Activated naive CD4-positive, alpha-beta T cell treated with anti-CD3 and anti-CD28 coated beads, Interleukin-2, amount 50 U/mL, for 16 hours (primary cell): ENCODE measurements at places on chromosomes 4 and X.
A peak's percentile ranks its signal among the peaks of the same experiment; 100 is the strongest.

GRCh38 chr4:167587361-167587760 lies 353.1 kb upstream of the SPOCK3 start:
- DNase-seq: no peak

GRCh38 chrX:103310555-103311398 lies at the start of gene BEX2:
Gene BEX2, minus strand, starts transcription at chrX:103310990. Its CDS starts 1,014 bp downstream, at chrX:103309976.
- DNase-seq: peak; percentile 88

- no peak for DNase-seq
Measured at GRCh38 chrX:96619588-96619987, 65.1 kb upstream of the DIAPH2 start.

DNA sequence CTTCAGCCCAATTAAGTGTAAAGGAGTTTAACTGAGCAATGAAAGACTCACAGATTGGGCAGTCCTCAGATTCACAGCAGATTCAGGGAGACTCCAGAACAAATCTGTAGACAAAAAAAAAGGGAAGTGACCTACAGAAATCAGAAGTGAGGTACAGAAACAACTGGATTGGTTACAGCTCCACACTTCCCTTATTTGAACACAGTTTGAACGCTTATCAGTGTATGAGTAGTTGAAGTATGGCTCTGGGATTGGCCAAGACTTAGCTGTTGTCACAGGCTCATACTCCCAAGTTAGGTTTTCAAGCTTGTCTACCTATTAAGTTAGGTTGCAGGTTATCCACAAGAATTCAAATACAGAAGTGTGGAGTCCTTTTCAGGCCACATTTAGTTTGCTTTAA lies 112.4 kb upstream of the ELOVL6 start:
- DNase-seq: no peak

DNA sequence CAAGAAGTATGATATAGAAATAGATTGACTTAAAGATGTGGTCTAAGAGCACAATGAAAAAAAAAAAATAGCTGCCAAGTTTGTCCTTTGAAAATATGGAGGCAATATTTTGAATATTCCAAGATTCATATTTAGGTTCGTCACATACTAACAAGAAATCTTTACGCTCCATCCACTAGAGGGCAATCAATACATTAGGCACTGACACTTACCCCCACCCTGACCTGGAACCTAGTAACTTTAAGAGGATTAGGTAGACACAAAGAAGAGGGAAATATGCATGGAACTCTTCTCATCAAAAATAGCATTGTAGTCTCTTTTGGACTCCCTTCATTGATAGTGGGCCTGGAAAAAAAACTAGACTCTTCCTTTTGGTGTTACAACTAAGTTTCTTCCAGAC lies 1108.1 kb downstream of the PCDH19 start:
- no peak for DNase-seq

DNA sequence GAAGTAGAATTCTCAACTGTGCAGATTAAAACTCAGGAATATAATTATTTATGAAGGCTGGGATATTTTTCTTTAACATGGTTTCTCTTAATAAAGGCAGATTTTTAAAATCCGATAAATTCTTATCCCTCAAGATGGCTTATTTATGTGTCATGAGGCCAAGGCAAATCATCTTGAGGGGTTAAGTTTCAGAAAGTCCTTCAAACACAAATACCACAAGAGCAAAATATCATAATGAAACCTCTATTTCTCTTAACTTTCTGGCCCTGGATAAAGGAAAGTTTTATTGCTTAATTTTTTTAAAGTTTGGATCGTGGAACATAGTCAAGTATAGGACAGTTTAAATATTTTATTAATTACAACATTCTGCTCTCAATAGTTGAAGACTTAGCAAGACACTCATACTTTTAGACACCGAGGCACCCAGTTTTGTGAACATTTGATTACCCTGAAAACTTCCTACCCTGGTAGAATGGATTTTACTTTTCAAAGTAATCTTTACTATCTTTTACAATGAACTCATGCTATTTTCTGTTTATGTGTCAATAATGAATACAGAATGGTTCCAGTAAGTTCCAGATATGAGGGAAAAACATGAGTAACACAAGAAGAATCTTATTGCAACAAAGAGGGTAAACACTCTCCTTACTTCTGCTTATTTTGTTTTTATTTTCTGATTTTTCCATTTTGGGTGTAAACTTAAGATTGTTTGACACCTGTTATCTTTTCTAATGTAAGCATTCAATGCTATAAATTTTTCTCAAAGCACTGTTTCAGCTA lies 200.7 kb upstream of the IL15 start:
- DNase-seq: no peak

DNA sequence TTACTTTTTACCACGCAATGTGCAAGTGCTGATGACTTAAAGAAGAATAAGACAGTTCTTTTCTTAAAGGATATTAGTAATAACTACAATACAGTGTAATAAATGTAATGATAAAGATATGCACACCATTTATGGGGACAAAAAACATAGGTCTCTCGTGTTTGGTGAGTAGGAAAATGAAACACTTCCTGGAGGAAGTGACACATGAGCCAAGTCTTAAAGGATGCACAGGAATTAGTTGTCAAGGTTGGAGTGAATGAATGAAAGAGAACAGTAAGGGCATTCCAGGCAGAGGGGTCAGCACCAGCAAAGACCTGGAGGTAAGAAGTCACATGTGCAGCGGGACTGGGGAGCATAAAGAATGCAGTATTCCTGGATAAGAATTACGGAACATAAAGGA lies 112.7 kb downstream of the SH3RF1 start:
- DNase-seq: no peak
